GDM1 (cell line): ENCODE measurements at places on chromosomes 4 and X.
A peak's percentile ranks its signal among the peaks of the same experiment; 100 is the strongest.

DNA sequence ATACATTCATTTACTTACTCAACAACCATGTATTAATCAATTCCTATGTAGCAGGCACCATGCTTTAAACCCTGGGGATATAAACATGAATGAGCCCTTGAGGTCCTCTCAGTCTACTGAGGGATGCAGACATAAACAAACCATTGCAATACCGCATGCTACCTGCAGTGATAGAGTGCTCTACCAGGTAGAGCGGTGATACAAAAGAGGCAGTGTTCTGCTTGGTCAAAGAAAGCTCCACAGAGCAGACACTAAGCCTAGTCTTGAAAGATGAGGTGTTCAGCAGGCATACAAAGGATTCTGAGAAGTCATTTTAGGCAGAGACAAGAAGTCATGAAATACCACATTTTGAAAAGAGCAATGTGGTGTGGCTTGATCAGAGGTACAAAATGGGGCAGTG is 26.9 kb upstream of the AMOT start:
- DNase-seq, result no peak

- no peak for DNase-seq
These were observed 108.3 kb downstream of the QRFPR start for GRCh38 chr4:121272526-121272925.

- DNase-seq, result no peak
These were observed 2.8 kb upstream of the IL21 start for GRCh38 chr4:122623637-122624166.

DNA sequence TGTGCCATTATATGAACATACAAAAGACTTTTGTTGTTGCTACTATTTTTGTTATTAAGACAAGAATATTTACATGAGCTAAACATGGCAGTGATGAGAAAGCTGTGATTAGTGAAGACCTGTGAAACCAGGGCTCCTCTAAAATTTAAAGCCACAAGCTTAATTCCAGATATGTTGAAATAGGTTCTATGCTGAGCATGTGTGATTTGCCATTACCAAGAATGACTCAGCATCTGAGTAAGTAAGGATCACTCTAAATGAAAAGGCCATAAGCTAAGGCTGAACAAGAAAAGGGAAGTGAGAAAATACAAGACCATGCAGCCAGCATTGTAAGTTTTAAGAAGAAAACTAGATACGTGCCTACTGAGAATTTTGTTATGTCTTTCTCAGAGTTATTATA is 75.9 kb upstream of the CAMK2D start:
- DNase-seq, result peak; percentile 64

- no peak for DNase-seq
These were observed 792 bp downstream of the SLC10A4 start for GRCh38 chr4:48483777-48484493.

GRCh38 chr4:81747242-81747930 is 275.7 kb upstream of the RASGEF1B start:
- peak; percentile 28 for DNase-seq

GRCh38 chr4:2832309-2832980 is 11.2 kb upstream of the ADD1 start:
- DNase-seq, result no peak

DNA sequence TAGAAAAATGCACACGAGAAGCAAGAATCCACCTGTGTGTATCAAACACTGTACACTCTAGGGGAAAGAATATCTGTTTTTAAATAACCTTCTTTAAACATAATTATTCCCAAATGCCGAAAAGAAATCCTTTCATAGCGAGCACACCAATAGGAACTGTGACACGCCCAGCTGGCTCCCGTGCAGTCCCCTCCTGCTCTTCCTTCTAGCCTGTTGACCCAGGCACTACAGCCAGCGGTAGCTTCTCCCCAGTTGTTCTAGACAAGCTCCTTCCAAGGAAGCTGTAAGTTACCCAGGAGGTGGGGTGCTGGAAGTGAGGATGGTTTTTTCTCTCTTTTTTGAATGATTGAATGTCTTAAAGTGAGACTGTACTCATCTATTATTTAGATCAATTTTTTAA is 19.5 kb upstream of the NOCT start:
- DNase-seq, result no peak

GRCh38 chr4:53191997-53192396 is 173.9 kb downstream of the SCFD2 start:
- no peak for DNase-seq

DNA sequence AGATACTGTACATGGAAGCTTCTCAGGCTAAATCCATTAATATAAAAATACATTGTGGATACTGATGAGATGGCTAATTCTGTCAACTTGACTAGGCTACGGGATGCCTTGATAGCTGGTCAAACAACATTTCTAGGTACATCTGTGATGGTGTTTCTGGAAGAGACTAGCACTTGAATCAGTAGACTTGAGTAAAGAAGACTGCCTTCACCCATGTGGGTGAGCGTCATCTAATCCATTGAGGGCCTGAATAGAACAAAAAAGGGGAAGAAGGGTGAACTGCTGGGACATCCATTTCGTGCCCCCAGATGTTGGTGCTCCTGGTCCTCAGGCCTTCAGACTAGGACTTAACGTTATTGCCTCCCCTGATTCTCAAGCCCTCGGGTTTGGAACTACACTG is 3.7 kb upstream of the SRP72 start:
- DNase-seq, result no peak

DNA sequence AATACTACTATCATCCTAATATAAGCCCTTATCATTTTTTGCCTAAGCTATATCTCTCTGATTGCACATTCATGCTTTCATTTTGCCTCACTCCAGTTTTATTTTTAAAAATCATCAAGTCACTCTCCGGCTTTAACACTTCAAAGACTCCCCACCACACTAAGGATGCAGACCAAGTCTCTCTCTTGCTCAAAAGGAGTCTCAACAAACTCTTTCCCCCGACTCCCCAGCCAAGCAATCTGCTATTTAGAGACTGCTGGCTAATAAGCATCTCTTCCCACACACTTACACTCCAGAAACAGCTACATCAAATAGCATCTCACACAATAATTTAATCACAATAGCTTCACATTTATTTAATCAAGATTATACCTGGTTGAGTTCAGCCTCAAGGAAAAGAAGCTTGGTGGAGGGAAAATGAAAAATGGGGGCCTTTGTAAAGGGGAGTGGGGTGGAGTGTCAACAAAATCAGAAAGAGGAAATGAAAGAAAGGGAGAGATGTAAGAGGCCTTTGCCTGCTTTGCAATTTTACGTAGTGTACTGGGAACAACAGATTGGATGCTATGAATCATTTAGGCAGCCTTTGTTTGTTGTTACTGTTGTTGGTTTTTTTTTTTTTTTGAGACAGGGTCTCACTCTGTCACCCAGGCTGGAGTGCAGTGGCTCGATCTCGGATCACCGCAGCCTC is 104.1 kb upstream of the MCF2 start:
- DNase-seq, result no peak

GRCh38 chr4:138097912-138098600 is 144.1 kb downstream of the SLC7A11 start:
- no peak for DNase-seq

- DNase-seq, result no peak
These were observed 42.3 kb upstream of the SRD5A3 start for GRCh38 chr4:55303760-55304165.

DNA sequence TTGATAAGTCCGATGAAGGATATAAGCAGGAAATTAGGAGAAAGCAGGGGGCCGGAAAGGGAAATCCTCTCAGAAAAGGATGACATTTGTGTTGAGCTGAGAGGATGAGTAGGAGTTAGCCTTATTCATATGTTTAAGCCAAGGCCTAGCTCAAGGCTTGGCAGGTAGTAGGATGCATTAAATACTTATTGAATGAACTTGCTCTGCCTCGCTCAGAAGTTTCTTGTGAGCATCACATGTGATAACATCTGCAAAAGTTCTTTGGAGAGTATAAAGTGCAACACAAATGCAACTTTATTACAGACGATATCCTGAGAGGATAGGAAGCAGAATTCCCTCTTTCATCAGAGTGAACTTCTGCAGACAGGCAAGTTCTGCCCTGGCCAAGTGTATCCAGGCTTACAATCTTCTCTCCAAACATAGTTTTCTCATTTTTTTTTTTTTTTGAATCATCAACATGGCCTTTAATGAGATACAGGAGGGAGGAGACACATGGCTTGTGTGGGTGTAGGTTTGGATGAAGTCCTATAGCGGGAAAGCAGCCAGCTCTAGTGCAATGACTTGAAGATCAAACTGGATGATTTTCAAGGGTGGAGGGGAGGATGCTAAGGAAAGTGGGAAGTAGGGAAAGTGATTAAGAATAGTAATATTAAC is 48.1 kb downstream of the LUZP4 start:
- DNase-seq, result no peak

DNA sequence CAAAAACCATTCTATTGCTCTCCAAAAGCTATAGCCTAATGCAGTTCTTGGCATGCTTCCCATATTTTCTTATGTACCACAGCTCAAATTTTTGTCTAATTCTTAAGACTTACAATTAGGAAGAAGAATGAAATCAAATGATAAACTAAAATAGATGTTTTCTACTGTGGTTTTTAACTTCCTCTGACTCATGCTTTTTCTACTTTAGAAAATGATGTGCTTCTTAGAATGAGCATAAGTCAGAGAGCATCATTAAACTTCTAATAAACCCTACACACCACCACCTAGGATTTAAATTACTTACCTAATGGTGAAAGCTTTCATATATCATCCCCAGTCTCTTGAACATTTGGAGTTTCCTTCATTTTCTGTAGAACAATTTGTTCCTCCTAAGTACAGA is 217.0 kb upstream of the NDST3 start:
- DNase-seq, result no peak

GRCh38 chr4:88005076-88005475 is 2.4 kb upstream of the PKD2 start:
- no peak for DNase-seq

- no peak for DNase-seq
These were observed 187.8 kb downstream of the MID1IP1 start for GRCh38 chrX:38989076-38989475.

DNA sequence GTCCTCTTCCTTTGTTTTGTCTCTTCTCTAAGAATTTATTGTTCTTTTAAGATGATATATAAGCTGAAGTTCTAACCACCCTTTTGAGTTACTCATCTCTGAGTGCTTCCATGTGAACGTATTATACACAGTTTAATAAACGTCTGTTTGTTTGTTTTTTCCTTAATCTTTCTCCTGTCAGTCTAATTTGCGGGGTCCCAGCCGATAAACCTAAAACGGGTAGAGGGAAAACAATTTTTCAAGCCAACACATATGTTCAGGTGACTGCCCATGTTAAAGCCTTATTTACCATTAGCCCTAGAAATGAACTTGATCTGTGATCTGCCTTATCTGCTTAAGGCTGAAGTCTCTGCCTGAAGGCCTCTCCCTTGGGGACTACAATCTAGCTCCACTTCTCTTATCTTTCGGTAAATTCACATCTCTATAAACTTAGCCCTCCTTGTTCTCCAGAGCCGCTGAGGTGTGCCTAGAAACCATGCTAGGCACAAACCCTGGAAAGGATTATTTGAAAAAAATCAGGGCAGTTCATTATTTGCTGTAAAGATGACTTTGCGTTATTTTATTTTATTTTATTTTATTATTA is 158.8 kb downstream of the CAMK2D start:
- DNase-seq, result no peak

DNA sequence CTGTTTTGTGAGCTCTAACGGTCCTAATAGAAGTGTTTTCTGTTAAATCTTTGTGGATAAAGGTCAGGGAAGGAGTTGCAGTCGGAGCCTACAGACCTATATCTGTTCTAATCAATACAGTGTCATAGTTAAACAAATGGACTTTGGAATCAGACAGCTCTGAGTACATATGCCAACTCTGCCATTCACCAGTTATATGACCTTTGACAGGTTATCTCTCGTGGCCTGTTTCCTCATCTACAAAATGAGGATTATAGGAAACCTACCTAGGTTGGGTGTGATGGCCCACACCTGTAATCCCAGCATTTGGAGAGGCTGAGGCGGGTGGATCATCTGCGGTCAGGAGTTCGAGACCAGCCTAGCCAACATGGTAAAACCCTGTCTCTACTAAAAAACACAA is 89.7 kb downstream of the MID1IP1 start:
- DNase-seq, result no peak

DNA sequence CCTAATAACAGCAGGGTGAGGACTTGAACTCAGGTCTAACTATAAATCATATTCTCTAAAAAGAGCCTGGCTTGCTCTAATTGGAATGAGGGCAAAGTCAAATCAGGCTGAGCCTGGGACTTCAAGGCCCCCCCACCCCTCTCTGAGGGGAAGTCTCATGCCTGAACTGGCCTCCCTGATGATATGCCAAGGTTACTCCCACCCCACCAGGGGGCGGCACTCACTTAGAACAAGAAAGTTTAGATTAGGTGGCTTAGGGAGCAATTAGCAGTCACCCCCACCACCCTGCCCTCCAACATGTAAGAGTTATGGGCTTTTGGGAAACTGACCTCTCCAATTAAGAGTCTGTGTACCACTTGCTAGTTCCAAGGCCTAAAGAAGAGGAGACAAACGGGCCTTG is 2.7 kb downstream of the FOXO4 start:
- peak; percentile 73 for DNase-seq

GRCh38 chrX:4315891-4316290 is 602.4 kb upstream of the PRKX start:
- DNase-seq, result no peak

DNA sequence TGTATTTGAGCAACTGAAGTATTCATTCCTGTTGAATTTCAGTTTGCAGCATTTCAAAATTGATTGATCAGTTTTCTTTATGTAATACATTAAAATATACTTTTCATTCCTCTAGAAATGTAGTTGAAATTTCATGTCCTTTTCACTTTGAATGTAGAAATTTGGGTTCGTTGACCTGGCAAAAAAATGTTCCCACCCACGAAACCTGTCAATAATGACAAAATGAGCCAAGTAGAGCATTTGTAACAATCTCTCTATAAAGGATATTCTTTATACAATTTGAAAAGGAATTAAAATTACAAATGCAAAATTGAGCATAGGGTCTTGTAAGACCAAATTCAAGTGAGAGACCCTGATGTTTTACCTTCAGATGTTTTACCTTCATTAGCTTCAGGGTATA is 283.9 kb downstream of the ANKRD50 start:
- DNase-seq, result no peak

GRCh38 chr4:46852800-46853199 is 56.2 kb downstream of the COX7B2 start:
- DNase-seq, result no peak

DNA sequence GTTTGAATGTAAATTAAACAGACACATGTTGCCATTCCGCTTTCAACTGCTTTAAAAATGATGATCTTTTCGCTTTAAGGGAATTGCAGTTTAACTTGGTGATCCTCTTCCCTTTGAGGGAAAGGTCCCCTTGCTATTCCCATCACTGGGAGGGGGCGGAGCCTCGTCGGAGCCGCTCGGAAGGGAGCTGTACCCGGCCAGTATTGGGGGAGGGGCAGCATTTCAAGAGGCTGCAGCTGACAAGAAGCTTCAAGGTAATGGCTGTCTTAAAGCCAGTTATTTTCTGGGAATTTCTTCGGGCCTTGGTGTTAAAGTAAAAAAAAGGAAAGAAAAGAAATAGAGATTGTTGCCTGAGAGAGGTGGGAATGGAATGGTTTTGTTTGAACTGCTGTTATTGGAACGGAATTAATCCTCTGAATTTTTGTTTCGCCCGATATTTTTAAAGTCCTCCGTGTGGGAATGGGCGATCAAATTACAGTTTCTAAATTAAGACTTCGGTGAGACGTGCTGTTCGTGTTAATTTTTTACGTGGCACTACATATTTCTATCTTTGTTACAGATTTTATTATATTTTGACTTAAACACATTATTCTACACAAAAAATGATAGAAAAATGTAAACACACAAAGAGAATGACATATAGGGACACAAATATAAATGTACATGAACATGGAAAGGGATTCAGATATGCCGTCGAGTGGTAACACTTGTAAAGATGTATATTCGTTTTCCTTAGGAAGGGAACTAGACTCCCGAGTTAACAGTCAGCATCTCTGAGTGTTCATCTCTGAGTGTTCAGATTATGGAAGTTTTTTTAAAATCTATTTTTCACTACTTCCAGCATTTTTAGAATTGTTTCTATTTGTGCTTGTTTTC is 9.2 kb downstream of the PWWP3B start:
- no peak for DNase-seq
